ENCODE measurements at places on chromosomes 12 and 14.
A peak's percentile ranks its signal among the peaks of the same experiment; 100 is the strongest.

GRCh38 chr12:112978163-112979040, at the start of gene OAS2:
OAS2 (plus strand) TSS chr12:112978519; CDS start chr12:112978609, 90 bp downstream.
- no peak for DNase-seq

DNA sequence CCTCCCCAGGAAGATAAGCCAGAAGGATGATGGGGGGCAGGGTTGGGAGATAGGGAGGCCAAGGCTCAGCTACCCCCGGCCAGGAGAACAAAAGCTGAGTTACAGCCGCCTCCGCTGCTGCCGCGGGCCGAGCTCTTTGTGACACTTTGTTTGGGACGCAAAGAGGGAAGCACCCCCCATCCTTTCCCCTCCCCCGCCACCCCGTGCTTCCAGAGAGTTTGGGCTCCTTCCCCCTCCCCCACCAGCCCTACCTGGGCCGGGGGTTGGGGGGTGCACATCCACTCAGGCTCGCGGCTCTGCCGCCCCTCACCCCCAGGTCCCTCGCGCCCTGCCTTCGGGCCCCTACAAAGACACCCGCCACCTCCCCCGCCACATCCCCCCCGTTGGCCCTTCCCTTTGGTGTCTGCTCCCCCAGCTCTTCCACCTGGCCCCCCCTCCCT, 799 bp downstream of the ZNF219 start:
- DNase-seq, result no peak

DNA sequence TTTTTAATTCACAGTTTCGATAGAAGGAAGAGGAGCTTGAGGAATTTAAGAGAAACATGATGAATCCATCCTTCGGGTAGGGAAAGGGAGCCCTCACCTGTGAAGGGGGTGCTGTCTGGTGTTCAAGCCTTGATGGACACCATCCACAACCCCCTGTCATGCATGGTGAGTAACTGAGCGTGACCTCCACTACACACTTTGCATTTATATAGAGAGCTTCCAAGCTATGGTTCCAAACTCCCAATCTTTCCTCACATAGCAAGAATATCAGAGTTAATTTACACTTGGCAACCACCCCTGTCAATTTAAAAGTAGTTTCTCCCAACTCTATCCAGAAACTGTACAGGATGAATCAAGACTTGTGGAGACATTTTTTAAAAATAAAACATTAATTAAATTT, 13.1 kb upstream of the NID2 start:
- DNase-seq, result no peak

DNA sequence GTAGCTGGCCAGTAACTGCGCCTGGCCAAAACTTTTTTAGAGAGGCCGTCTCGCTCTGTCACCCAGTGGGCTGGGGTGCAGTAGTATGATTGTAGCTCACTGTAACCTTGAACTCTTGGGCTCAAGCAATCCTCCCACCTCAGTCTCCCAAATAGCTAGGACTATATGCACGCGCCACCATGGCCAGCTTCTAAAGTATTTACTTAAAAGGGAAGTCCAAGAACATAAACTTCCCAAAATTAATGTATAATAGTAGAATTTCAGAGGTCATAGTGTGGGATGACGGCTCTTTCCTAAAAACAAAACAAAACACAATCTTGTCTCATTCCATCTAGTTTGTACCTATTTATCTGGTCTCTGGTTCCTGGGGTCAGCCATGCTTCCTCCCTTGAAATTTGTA, 42.2 kb upstream of the FOS start:
- DNase-seq, result no peak

- DNase-seq, result no peak
Observed at GRCh38 chr12:31765931-31766330, 37.1 kb upstream of the AMN1 start.

DNA sequence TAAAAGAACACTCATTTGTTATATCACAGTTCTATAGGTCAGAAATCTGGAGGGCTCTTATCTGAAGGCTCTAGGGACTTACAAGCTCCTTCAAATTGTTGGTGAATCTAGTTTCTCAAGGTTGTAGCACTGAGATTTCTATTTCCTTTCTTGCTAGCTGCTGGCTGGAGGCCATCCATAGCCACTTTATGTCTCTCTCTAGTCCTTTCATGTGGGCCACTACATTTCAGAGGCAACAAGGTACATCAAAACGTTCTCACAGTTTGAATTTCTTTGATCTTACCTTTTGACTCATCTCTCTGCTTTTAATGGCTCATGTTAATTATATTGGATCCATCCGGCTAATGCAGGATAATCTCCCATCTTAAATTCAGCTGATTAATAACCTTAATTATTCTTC, 286.8 kb downstream of the DIO2 start:
- no peak for DNase-seq

GRCh38 chr14:102236026-102236425, 68.9 kb downstream of the MOK start:
- DNase-seq, result no peak

DNA sequence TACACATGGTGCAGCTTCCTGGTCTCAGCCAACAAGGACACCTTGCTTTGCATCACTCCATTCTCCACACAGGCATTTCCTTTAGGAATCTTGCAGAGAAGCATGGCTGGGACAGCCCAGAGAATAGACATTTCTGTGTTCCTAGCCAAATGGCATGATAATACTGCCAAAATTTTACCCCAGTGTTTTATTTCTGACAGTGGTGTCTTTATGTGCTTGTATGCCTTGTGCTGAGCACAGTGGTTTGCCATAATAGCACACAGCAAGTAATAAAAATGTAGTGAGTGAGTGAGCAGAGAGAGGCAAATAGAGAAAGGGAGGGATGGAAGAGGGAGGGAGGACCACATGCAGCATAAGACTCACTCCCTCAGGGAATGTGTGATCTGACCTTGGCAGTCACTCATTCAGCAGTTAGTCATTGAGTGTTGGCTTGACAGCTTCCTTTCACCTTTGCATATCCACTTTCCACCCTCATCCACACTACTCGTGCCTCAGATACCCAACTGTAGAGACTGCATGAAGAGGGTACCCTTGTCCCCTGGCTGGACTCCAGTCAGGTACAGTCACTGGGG, 212.8 kb upstream of the CCDC196 start:
- DNase-seq, result no peak

GRCh38 chr12:76591476-76591875, 31.9 kb upstream of the OSBPL8 start:
- no peak for DNase-seq

DNA sequence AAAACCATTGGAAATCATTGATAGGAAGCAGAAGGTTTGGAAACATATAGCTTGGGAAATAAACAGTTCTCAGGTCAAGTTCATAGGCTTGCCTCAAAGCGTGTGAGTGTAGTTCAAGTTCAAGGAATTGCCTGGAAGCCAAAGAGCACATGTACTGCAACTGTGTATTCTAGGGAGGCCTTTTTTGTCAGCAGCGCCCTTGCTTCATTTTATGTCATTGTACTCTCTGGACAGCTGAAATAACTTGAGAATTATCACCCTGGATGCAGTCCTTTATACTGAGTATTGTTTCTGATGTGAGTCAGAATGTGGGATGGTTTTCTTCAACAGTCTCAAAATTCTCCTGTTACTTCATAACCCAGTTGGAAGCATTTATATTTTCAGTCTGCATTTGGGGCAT, 16.0 kb upstream of the EVL start:
- DNase-seq, result no peak

- DNase-seq, result no peak
Observed at GRCh38 chr12:72275526-72275925, 3.4 kb downstream of the TRHDE start.

- no peak for DNase-seq
Observed at GRCh38 chr12:66036317-66036716, 94.2 kb downstream of the LLPH start.

DNA sequence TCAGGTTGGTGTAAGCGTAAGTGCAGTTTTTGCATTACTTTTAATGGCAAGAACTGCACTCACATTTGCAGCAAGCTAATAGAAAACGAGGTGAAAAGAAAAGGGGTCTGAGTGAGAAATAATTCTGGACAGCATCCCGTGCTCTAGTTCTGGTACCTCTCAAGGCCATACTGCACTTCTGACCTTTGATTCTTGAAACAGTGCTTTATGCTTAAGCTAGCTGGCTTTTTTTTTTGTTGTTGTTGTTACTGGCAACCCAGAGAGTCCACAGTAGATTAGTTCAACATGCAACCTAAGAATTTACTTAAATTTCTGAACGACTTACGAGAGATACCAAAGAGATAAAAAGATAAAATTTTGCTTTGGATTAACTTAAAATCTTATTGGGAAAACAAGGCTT, 75.2 kb upstream of the PRKD1 start:
- no peak for DNase-seq

GRCh38 chr12:68451261-68452077, 119.3 kb upstream of the MDM1 start:
- no peak for DNase-seq

DNA sequence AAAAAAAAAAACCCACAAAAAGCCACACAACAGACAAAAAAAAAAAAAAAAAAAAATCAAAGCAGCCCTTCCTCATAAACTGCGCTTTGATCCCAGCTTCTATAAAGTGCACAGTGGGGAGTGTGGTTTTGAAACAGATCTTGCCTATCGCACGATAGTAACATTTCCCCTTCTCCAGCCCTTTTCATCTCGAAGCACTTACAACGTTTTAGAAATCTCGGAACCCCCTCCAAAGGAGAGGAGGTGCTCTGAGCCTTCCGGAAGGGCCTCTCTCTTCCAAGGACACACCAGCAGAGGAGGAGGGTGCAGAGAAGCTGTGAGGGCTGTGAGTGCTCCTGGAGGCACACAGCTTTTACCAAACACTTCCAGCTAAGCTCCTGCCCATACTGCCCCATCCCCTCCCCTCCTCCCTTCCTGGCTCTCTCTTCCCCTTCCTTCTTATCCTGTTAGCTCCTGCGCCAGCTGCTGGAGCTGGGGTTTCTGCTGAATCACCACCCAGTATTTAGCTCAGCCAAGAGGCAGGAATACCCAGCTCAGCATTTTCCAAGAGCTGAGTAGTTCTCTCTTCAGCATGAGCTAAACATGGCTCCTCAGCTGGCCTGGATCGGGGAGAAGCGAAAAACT, 28.4 kb downstream of the SLC7A8 start:
- DNase-seq, result peak; percentile 29
